Right ventricle myocardium inferior (tissue), 1 donor: ENCODE measurements at places on chromosomes 3 and 15. TPM values are rescaled to one million over a fixed set of nuclear protein-coding genes. Genes with fewer than 3 reads are reported as not detected.
A peak's percentile ranks its signal among the peaks of the same experiment; 100 is the strongest.

DNA sequence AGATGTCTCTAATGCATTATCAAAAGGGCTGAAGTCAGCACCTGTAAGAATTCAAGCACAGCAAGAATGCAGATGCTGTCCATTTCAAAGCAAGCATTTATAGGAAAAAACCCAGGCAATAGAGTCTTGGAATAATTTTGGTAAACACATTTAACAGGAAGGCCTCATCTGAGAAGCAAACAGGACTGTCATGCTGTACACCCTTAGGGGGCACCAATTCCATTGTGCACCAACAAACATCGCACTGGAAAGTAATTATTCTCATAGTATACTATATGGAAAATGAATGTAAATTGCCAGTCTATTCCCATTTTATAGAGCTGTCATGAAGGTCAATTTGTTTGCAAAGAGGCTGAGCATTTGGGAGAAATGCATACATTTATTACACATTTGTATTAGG is 247.3 kb upstream of the SUCLG2 start:
- DNase-seq = no peak

DNA sequence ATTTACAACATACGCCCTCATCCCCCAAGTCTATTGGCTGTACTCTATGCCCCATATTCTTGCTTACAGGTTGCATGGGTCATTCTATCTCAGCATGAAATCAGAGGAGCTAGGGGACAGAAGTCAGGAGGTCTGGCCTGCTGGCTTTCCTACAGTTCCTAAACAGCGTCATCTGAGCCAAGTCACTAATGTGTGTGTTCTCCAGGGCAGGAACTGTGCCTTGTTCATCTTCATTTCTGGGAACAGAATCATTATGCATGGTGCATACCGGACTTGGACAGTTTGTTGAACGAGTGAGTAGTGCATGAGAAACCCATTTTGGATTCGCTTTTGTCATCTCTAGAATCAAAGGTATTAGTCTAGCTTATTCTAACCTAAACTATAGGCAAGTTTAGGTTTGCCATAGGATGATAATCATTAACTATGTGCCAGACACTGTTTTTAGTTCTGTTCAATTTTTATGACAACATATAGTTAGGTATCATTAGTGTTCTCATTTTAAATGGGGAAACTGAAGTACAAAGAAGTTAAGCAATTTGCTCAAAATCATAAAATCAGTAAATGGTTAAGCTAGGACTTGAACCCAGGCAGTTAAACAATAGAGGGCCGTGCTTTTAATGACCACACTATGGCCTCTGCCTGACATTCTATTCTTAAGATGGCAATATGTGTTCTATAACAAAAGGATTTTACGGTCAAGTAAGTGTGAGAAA is 105.2 kb downstream of the FMN1 start:
- DNase-seq = no peak

DNA sequence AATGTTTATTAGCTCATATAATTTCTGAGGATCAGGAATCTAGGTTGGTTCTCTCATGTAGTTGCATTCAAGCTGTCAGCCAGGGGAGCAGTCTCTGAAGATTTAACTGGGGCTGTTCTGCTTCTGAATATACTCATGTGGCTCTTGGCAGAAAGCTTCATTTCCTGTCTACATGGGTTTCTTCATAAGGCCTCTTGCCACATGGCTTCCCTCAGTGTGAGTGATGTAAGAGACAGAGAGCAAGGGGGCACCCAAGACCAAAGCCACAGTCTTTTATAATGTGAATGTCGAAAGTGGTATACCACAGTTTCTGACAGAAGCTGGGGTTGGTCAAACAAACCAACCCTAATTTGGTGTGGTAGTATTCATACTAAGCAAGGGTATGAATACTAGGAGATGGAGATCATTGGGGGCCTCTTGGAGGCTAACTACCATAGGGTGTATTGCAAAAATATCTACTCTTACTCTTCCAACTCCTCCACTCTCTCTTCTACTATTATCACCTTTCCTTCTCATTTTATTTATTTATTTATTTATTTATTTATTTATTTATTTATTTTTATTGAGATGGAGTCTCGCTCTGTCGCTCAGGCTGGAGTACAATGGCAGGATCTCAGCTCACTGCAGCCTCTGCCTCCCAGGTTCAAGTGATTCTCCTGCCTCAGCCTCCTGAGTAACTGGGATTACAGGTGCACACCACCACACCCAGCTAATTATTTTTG is 123.8 kb downstream of the B3GALNT1 start:
- DNase-seq = no peak

DNA sequence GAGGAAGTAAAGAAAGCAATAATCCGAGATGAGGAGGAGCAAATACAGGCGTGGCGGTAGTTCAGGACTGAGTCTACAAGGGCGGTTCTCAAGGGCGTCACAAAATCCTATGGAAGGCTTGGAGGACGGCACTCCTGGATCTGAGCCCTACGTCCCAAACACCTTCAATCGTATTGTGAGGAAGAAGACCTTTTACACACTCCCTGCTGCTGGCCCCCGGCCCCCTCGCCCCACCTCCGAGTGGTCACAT is 747 bp downstream of the PLD1 start:
- DNase-seq = no peak

DNA sequence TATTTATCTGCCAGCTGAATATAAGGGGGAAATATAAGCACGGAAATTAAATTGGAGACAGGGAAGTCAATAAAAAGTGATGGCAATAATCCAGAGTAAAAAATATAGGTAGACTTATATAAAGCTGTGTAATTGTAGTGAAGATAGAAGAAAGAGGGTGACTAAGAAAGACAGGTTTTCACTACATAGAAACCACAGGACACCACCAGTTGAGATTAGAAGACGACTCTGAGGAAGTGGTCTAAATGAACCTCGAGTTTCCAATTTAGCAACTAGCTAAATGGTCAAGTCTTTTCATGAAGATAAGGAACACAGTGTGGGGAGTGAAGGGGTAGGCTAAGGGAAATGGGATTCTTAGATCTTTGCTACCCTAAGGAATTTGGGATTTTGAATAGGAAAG is 188.8 kb upstream of the ARL6 start:
- no peak for DNase-seq

DNA sequence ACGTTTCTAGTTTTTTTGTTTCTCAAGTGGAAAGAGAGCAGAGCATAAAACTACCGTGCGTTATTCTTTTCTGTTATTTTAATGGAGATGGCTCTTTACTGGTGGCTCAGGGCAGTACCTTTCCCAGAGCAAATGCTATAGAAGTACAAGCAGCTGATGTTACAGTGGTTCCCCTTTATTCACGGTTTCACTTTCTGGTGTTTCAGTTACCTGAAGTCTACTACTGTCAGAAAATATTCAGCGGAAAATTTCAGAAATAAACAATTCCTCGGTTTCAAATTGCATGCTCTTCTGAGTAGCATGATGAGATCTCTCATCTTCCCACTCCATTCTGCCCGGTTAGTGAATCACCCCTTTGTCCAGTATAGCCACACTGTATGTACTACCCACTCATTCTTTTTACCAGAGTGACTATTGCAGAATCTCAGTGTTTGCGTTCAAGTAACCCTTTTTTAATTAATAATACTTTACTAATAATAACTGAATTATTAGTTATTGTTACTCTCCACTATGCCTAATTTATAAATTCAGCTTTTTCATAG is 597.5 kb upstream of the ROBO2 start:
- DNase-seq = no peak

DNA sequence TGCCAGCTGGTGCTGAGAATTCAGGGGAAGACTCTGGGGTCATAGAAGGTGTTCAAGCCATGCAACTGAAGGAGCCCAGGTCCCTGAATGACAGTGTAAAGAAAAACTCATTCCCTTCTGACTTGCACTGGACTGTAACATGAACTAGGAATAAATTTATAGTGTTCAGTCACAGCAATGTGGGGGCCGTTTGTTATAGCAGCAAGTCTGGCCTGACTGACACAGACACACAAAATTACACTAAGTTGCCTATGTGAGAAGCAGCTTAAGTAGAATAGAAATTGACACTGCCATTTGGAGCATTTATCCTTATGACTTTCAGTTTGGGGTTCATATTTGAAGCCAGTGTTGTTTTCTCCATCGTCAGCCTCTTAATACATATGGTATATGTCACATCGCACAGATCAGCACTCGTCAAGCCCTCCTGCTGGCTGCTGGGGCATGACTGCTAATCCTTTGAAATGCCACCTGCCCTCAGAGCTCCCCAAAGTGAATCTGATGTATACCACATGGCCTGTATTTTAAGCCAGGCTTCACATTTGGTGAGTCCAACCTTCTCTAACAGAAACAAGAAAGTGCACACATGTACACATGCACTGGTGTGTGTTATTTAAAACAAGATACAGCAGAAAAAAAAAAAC is 17.1 kb upstream of the HEG1 start:
- no peak for DNase-seq

GRCh38 chr15:75029378-75030022 is 6.1 kb downstream of the PPCDC start:
- peak; percentile 97 for DNase-seq

The RYR3 gene
- total RNA-seq = not detected

GRCh38 chr15:100806157-100806556 is 73.5 kb upstream of the ALDH1A3 start:
- no peak for DNase-seq

GRCh38 chr3:151880416-151880690 is 6.9 kb downstream of the SUCNR1 start:
- DNase-seq = no peak

The TRH gene
- not detected for total RNA-seq

DNA sequence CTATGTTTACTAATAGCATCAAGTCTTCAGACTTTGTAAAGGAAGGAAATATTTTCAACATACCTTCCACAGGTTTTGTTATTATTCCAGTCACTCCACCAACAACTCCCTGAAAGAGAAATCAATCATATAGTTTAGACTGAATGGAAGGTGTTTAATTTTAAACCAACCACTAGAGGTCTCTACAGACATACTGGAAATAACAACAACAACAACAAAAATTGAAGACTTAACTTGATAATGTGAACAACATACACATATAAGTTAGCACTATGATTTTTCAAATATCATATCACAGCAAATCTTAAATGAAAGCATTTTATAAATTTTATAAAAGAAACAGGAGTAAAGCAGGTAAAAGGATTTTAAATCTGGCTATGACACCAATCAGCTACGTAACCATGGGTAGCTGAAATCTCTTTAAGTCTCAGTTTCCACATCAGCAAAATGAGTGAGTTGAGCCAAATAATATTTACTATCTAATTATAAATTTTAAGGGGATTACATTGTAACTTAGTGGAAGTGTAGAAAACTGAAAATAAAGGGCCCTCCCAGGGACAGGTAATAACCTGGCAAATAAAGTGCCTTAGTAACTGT is 188.2 kb downstream of the VPS13C start:
- no peak for DNase-seq

- no peak for DNase-seq
Observed at GRCh38 chr15:88337993-88338392, 81.5 kb upstream of the NTRK3 start.

The KCNAB1 gene
- total RNA-seq = 3.7 TPM

The MAGEL2 gene
- total RNA-seq = not detected

The CLRN1 gene
- not detected for total RNA-seq

The AADACL2 gene
- total RNA-seq = not detected

The IREB2 gene
- total RNA-seq = 22.5 TPM

- no peak for DNase-seq
Observed at GRCh38 chr15:68328443-68328842, 50.9 kb downstream of the FEM1B start.

GRCh38 chr3:123936400-123936799 is 24.6 kb downstream of the CCDC14 start:
- no peak for DNase-seq

DNA sequence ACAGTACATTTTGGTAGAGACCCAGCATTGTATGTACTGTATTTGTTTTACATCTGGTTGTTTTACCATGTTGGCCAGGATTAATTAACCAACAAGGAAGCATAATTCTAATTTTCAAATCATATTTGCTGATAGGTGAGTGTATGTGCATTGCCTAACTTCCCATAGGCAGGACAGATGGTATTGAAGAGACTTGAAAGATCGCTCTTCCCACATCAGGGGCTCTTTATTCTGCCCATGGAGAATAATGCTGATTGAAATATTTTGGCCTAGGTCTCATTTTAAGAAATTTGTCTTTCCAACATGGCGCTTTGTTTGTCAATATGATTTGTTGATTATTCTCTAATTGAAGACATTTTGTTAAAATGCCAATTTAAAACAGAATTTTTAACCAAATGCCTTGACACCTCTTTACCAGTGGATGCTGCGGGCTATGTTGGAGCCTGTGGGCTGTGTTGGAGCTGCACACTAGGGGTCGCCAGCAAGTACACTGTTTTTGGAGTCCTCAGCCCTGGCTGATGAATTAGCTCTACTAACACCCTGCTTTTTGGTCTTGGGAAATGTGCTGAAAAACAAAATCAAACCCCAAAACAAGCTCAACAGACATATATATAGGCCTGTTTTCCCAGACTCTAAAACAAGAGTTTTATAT is 5.3 kb downstream of the P2RY12 start:
- peak; percentile 47 for DNase-seq

The SNTN gene
- total RNA-seq = not detected

- no peak for DNase-seq
Observed at GRCh38 chr15:60301024-60301423, 96.8 kb downstream of the ANXA2 start.

The SETD5 gene
- 51.6 TPM for total RNA-seq

The LRRC31 gene
- not detected for total RNA-seq

The KCNMB3 gene
- 0.92 TPM for total RNA-seq

- no peak for DNase-seq
Observed at GRCh38 chr15:87577336-87577735, 679.2 kb downstream of the NTRK3 start.

The GOLGA6L10 gene
- 0.14 TPM for total RNA-seq

The LYSMD2 gene
- 4.8 TPM for total RNA-seq

- no peak for DNase-seq
Observed at GRCh38 chr15:46450112-46450809, 815.4 kb downstream of the SQOR start.

The GOLGA8R gene
- total RNA-seq = 3.6 TPM
